ENCODE measurements at places on chromosomes 2 and 18.
A peak's percentile ranks its signal among the peaks of the same experiment; 100 is the strongest.

GRCh38 chr2:222670191-222671038 is 1.0 kb upstream of the MOGAT1 start:
- DNase-seq, result no peak

DNA sequence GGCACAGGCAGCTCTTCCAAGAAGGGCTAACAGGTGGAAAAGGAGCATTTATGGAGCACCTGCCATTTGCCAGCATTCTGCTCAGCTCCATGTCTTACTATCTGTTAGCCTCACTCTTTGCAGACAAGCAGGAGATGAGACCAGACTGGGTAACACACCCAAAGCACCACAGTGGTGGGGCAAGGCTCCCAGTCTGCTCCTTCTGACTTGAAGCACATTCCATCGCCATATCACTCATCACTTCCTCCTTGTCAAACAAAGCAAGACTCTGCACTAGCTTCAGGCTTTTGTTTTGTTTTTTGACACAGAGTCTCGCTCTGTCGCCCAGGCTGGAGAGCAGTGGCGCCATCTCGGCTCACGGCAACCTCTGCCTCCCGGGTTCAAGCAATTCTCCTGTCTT is 182.8 kb downstream of the MGAT5 start:
- DNase-seq, result no peak

GRCh38 chr18:66533693-66534092 is 70.2 kb downstream of the CDH19 start:
- DNase-seq, result no peak

GRCh38 chr2:133166031-133166430 is 402.2 kb downstream of the NCKAP5 start:
- no peak for DNase-seq

GRCh38 chr2:42999856-43000241 is 207.5 kb upstream of the HAAO start:
- DNase-seq, result no peak

- DNase-seq, result no peak
Observed at GRCh38 chr2:63790906-63791305, 50.8 kb upstream of the UGP2 start.

- DNase-seq, result no peak
Observed at GRCh38 chr18:65737471-65737955, 13.3 kb upstream of the CDH7 start.

- no peak for DNase-seq
Observed at GRCh38 chr2:67479261-67479660, 82.1 kb downstream of the ETAA1 start.

DNA sequence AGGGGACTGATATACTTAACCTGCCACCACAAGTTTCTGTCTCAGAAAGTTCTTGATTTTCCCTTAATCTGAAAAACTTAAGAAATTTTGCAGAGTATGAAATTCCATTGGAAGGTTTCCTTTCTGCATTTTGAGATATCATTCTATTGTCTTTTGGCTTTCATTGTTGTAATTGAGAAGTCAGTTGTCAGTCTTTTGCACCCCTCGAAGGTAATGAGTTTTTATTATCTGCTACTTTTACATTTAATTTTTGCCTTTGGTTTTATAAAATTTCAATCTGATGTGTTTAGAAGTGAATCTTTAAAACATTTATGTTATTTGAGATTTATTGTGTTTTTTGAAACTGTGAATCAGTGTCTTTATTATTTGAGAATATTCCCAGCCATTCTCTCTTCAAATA is 4.8 kb upstream of the IL36A start:
- DNase-seq, result no peak

GRCh38 chr18:47736376-47737140 is 193.9 kb downstream of the SMAD2 start:
- no peak for DNase-seq

GRCh38 chr18:76145521-76146376 is 349.3 kb downstream of the ZNF516 start:
- no peak for DNase-seq

DNA sequence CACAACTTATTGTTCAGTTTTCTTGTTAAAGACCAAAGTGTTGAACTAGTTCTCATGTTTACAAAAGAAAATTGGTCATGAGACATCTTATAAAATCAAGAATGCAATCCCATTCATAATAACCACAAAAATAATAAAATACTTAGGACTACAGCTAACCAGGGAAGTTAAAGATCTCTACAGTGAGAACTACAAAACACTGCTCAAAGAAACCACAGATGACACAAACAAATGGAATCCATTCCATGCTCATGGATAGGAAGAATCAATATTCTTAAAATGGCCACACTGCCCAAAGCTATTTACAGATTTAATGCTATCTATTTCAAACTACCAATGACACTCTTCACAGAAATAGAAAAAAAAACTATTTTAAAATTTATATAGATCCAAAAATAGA is 1354.8 kb upstream of the CDH2 start:
- no peak for DNase-seq

DNA sequence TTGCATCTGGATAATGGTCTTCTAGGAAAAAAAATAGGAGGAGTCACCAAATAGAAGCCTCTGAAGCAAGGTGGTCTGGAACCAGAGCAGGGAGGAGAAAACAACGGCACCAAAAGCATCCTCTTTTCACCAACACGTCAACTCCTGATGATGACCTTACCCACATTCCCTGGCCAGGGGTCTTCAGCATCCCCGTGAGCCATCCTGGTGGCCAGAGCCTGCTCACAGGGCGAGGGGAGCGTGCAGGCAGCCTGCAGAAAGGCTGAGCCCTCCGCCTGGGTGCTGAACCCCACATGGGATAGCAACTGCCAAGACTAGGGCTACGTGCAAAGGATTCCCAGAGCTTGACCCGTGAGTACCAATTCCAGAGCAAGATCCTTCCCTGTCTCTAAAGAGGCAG is 191.0 kb downstream of the NDUFA10 start:
- DNase-seq, result no peak

DNA sequence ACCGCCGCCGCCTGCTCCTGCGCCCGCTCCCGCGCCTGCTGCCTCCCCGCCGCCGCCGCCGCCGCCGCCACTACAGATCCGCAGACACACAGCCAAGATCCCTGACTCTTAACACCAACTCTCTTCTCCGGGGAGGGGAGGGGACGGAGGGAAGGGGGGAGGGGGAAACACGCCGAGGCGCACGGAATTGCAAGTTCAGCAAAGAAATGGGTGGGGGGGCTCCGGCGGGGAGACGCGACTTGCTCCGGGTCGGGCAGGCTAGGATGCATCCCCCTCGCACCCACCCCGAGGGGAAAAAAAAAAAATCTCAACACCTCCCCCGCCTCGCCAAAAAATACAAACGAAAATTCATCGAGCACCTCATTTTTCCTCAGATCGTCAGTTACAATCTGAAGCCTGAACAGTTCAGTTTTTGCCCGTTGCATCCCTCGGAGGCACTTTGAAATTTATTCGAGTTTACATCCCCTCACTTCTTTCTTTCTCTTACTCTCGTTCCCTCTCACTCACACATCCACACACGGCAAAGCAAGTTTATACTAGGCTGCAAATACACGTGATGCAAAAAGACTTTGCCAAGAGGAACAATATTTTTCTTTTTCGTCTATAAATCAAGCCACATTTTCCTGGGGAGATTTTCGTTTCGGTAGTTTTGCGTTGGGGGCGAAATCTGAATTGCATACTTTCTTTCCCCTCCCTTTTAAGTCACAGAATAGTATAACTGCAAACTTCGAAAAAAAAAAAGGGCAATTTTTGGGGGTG is at the start of gene TCF4:
TCF4 (minus strand) TSS at position 82 of the 759 bp plus-strand sequence. CDS start 1,076 bp downstream, outside the sequence.
- no peak for DNase-seq

- peak; percentile 10 for DNase-seq
Observed at GRCh38 chr2:69012310-69013141, 453 bp upstream of the ANTXR1 start.

GRCh38 chr2:119431976-119432850 is 559 bp downstream of the TMEM37 start:
- DNase-seq, result no peak

GRCh38 chr18:58373481-58373880 is 255.4 kb downstream of the ALPK2 start:
- DNase-seq, result no peak

DNA sequence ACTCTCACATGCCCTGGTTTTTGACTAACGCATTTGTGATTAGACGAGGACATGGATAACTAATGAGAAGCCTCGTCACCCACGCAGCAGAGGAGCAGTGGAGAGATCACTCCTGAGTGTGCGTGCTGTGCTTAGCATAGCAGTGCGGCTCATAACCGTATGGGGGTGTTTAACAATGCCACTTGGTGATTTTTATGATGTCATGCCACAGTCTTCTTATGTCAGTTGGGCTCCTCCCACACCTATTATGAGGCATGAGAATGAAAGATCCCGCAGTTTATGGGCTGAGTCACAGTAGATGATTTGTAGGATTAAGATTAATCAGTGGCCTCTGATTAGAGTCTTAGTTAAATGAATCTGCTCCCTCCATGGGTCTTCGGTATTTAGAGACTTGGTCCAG is 2.5 kb upstream of the SMIM21 start:
- no peak for DNase-seq

DNA sequence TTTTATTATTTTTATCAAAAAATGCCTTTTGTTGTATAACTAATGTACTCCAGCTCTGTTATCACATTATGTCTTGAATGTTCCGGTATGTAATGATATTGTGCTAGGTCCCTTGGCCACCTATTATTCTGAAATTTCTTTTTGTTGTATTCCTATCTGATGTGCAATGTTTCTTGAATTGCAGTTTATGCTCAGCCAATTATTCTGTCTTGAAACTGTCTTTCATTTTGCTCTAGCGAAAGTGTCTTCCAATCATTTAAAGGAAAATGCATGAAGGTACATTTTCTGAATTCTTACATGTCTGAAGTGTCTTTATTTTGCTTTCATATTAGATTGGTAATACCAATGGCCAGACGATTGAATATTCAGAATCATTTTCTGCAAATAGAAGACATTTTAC is 277.5 kb downstream of the SPAG16 start:
- DNase-seq, result no peak

GRCh38 chr2:196166876-196167275 is 4.5 kb downstream of the STK17B start:
- DNase-seq, result no peak

- DNase-seq, result peak; percentile 31
Observed at GRCh38 chr2:134668821-134669220, 50.0 kb downstream of the TMEM163 start.

- DNase-seq, result no peak
Observed at GRCh38 chr2:16861111-16861510, 195.5 kb upstream of the CYRIA start.

- no peak for DNase-seq
Observed at GRCh38 chr2:222318712-222319585, 20.2 kb upstream of the PAX3 start.

DNA sequence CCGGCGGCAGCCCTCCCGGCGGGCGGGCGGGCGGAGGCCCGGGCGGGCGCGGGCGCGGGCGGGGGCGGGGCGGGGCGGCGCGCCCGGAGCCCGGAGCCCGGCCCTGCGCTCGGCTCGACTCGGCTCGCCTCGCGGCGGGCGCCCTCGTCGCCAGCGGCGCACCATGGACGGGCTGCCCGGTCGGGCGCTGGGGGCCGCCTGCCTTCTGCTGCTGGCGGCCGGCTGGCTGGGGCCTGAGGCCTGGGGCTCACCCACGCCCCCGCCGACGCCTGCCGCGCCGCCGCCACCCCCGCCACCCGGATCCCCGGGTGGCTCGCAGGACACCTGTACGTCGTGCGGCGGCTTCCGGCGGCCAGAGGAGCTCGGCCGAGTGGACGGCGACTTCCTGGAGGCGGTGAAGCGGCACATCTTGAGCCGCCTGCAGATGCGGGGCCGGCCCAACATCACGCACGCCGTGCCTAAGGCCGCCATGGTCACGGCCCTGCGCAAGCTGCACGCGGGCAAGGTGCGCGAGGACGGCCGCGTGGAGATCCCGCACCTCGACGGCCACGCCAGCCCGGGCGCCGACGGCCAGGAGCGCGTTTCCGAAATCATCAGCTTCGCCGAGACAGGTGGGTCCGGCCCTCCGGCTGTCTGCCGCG is at the start of gene INHBB:
INHBB (plus strand) TSS at position 111 of the 641 bp plus-strand sequence; CDS start at position 164, 53 bp downstream.
- DNase-seq, result no peak

- DNase-seq, result no peak
Observed at GRCh38 chr2:114022360-114023085, 132.6 kb downstream of the ACTR3 start.

DNA sequence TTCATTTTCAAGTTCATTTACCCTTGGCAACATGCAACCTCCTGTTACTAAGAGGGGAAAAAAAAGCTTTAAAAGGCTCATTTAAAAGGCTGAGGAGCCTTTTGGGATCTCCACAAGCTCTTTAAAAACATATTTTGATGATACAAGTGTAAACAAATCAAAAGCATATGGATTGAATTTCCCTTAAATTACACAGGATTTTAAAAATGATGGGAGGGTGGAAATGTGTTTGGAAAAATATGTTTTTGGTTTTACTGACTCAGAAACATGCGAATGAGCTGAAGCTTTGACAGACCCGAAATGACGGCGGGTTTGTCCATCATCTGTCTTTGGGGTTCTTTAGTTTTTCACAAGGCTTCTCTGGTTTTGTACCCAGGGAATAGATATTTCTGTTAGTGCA is 180.6 kb upstream of the CCDC68 start:
- DNase-seq, result no peak

DNA sequence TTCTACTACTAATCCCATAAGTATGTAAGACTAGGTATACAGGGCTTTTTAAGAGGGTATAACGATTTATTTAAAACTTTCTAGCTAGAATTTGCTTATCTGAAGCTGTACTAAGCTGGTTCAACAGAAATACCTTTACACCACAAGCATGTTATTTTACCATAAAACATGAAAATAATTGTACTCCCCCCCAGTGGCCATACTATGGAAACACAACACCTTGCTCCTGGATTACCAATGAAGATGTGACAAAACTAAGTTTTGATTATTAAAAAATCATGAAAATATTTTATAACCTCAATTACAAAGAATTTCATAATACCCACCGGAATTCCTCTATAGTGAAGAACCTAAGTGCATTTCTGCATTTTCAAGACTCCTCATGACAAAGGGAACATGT is 27.3 kb downstream of the LPIN2 start:
- no peak for DNase-seq

GRCh38 chr2:10527585-10527984 is 79.5 kb upstream of the ODC1 start:
- DNase-seq, result no peak

DNA sequence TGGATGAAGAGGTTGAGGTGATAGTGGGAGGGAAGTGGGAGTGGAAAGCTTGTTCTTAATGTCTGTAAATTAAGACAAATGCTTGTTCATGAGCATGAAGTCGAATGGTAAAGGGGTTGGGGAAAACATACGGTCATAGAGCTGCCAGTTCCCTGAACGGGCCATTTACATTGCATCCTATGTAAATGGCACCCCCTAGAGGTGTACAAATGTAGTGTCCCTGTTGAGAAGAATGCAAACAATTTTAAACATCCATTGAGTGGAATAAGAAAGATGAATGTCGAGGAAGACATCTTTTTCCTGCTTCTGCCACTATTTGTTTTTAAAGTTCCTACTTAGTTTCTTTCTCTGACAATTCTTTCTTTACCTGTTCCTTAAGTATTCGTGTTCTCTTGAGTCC is 155.7 kb downstream of the RDH14 start:
- DNase-seq, result no peak

- DNase-seq, result no peak
Observed at GRCh38 chr2:181774685-181775084, 94.4 kb upstream of the NEUROD1 start.

- DNase-seq, result no peak
Observed at GRCh38 chr18:76992226-76993084, 140.1 kb downstream of the MBP start.
